ENCODE measurements at places on chromosomes 11 and 22. TPM values are rescaled to one million over a fixed set of nuclear protein-coding genes. Genes with fewer than 3 reads are reported as not detected.

- no peak for DNase-seq
Observed at GRCh38 chr11:13686776-13687175, 18.3 kb downstream of the FAR1 start.

PARVA gene
- total RNA-seq: 16.3 TPM

- no peak for DNase-seq
Observed at GRCh38 chr11:33040033-33040861, 875 bp downstream of the TCP11L1 start.

DNA sequence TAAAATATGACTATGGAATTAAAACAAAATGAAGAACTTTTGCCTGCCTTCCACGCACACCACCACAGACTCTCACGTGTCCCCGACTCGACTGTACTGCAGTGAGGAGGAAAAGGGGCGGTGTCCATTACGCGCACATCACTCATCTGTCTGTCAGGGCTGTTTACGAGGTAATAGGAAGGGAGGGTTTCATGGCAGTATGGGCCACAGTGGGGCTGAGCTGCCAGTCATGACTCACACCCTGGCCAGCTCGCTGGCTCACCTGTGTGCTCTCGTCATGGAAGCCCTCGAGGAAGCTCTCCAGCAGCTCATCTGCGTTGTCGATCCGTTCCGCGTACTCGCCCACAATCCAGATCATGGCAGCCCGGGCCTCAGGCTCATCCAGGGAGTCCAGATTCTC is 33.5 kb upstream of the RASL10A start:
- DNase-seq: peak; percentile 21

DNA sequence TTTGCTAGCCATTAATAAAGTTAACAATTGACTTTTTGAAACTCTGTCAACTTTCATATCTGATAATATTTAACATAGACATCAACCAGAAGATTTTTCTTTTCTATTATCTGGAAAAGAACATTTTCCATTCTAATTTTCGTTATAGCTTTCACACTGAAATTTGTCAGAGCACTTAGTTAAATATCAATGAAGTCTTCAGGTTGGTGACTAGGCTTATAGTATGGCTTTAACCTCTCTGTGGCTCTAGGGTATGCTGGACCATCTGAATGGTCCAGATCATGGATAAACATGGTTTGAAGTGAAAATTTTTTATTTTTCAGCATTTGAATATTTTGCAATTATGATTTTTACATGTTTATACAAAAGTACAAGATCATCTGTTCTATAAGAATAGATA is 548.1 kb downstream of the CNTN5 start:
- DNase-seq: no peak

NRXN2 gene
- not detected for total RNA-seq

GRCh38 chr22:40249286-40249685 is 71.6 kb downstream of the TNRC6B start:
- DNase-seq: no peak

GRCh38 chr11:33616552-33616951 is 84.1 kb downstream of the C11orf91 start:
- DNase-seq: no peak

DNA sequence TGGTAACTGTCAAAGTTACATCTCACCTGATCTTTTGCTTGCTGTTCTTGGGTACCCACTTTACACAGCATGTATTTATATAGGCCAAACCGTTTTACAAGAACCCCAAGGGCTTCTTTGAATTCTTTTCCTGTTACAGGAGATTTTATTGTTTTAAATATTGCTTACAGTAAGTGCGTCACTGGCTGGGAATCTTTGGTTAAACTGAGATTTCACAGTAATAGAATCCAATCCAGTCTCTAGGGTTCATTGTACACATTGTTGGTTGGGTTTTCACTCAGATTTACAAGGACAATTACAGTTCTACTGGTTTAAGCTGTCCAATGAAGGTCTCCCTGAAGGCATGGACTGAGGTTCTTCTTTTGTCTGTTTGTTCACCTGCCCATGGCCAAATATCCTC is 171.7 kb downstream of the INSC start:
- DNase-seq: no peak

- DNase-seq: no peak
Observed at GRCh38 chr11:20027556-20028013, 132.7 kb downstream of the DBX1 start.

DNA sequence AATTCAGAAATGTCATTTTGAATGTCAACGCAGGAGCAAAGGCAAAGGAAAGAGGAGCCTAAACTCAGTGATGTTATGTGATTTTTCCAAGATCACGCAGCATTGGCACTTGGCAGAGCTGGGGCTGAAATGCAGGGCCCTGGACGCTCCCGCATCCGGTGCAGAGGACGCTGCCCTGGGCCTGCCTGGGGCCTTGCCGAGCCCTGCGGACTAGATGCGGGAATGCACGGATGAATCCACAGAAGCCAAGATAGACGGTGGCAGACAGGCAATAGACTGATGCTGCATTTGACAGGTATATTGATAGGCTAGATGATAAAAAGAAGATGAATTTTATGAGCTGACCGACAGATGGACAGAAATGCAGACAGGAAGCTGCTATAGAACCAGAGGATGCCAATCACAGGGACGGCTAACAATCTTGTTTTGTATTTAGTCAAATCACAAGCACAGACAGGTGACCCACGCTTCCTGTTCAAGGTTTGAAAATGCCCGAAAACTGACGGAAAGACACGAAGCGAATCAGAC is 696 bp upstream of the MARK2 start:
- DNase-seq: no peak

OR52E1 gene
- not detected for total RNA-seq

- DNase-seq: no peak
Observed at GRCh38 chr11:409600-410483, 5.0 kb downstream of the SIGIRR start.

DNA sequence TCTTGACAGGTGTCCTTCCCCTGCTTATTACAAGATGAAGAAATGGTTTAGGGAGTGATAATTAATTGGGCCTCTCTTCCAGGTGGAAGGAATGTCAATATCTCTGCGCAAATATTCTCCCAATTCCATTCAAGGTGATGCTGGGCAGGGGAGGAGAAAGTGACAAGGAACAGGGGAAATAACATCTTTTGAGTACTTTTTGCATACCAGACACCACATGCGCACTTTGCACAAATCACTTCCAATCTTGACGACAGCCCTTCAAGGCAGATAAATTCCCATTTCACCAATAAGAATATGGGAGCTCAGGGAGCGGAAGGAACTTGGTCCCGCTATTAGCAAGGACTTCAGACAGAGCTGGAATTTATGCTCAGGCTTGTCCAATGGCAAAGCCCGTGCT is 145.1 kb upstream of the TBCEL start:
- DNase-seq: no peak

- DNase-seq: no peak
Observed at GRCh38 chr11:124674571-124674970, 867 bp downstream of the SPA17 start.

FBLN1 gene
- 0.90 TPM for total RNA-seq

Measured in HT1080 (cell line).